ENCODE measurements at places on chromosomes 2 and 18. TPM values are rescaled to one million over a fixed set of nuclear protein-coding genes. Genes with fewer than 3 reads are reported as not detected.

TRIM43 gene
- polyA plus RNA-seq, result not detected

- DNase-seq, result no peak
Observed at GRCh38 chr2:168814939-168815907, 12.8 kb downstream of the NOSTRIN start.

CRIM1 gene
- 0.42 TPM for polyA plus RNA-seq

- DNase-seq, result no peak
Observed at GRCh38 chr2:187709065-187709464, 154.8 kb upstream of the TFPI start.

GRCh38 chr2:202773301-202773973 is 98.1 kb downstream of the ICA1L start:
- DNase-seq, result no peak

GRCh38 chr2:162126527-162126926 is 25.5 kb downstream of the GCG start:
- DNase-seq, result no peak

IL37 gene
- polyA plus RNA-seq, result not detected

GRCh38 chr2:57884281-57884680 is 162.3 kb upstream of the VRK2 start:
- DNase-seq, result no peak

GRCh38 chr2:163658556-163658955 is 77.3 kb downstream of the FIGN start:
- DNase-seq, result no peak

KRTCAP3 gene
- 0.60 TPM for polyA plus RNA-seq

DNA sequence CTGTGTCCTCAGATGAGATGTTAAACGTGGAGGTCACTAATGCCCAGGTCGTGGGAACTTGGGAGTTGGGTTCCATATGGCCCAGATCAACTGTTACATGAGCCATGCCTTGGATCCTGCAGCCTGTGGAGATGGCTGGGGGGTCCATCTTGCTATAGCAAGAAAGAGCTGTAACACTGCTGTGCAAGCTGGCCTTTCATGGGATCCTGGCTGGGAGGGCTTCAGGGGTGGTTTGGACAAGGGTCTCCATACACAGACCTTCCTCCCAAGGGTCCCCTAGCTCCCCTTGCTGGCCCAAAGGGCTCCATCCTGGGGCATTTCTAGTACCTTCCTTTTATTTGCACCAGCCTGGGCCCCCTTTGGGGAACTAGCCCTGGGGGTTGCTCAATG is 337.7 kb downstream of the DYSF start:
- DNase-seq, result no peak
